HFFc6 (cell line): ENCODE measurements at places on chromosomes 1 and 21.

GRCh38 chr1:31621847-31622730 is 4.6 kb downstream of the HCRTR1 start:
- no peak for DNase-seq

DNA sequence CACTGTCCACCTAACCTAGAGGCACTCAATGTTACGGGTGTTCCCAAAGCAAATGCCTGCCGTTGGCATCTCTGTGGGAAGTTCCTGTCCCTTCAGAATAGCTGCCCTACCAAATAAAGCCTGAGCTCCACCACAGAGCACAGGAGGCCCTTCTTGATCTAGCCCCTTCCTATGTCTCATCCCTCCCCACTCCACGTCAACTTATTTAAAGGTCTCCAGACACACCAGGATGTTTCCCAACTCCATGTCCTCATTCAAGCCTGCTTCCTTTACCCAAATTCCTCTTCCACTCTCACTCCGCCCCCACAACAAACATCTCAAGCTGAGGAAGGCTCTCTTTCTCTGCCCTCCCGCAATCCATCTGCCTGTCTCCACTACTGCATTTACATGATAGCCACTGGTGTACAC is 87.7 kb downstream of the TGFBR3 start:
- DNase-seq = no peak

- no peak for DNase-seq
These were observed 26.6 kb downstream of the TTC39A start for GRCh38 chr1:51303751-51304251.

DNA sequence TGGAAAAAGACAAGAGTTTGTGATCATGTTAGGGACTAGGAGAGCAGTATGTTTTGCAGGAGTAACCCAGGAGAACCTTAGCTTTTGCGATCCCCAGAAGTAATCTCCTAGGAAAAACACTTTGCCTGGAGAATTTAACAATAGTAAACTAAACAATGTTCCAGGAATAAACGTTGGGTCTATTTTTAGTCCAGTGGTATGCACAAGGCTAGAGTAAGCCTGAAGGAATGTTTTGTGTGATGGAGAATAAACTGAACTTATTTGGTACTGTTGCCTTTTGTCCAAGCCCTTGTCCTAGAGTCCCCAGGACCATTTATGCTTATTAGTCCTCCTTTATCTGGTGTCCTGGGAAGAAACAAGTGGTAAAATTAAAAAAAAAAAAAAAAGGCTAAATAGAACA is 28.7 kb upstream of the RGS5 start:
- DNase-seq = peak; percentile 64

DNA sequence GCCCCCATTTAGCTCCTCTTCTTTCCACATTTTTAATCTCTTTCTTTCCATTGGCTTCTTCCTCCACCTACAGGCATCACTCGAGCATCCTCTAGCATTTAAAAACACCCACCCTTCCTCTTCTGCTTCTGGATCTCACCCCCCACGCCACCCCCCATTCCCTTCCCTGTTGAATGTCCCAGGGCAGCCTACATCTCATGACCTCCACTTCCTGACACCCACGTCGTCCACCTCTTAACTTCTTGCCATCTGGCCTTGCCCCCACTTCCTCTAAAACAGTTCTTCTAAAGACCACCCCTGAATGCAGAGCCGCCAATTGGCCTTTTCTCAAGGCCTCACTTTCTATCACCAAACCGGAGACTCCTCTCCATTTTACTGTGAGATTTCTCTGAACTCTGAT is 6.1 kb upstream of the ETNK2 start:
- DNase-seq = no peak

DNA sequence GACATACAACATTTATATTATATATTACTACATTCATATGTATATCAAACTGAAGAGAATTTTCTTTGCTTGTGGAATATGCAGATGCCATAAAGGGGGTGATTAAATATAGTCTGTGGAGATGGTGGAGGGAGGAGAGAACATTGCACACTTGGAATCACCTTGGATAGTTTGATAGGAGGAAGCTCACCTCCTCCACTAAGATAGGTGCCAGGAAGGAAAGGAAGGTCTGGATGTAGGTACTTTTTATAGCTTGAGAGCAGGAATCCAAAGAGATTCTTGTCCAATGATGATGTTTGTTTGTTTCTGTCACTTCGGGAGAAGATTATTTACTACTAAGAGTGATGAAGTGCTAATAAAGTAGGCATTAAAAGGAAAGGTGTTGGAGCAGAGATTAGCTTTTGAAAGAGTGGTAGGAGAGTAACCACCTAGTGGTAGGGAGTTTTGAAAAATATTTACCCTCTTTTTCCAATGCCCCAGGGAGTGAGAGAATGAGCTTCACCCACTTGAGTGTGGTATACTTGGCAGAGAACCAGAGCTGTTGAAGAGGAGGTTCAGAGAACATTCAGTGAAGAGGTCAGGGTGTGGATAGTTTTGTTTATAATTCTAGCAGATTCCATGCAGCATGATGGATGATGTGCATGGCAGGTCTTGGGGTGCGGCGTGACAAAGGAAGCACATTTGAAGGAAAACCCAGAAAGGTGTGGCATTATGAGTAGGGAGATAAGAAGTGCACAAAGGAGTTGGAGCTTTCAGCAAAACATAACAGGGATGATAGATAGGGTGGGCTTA is 145.0 kb downstream of the PATJ start:
- DNase-seq = no peak

- no peak for DNase-seq
These were observed 17.5 kb downstream of the SMIM12 start for GRCh38 chr1:34842073-34842472.

DNA sequence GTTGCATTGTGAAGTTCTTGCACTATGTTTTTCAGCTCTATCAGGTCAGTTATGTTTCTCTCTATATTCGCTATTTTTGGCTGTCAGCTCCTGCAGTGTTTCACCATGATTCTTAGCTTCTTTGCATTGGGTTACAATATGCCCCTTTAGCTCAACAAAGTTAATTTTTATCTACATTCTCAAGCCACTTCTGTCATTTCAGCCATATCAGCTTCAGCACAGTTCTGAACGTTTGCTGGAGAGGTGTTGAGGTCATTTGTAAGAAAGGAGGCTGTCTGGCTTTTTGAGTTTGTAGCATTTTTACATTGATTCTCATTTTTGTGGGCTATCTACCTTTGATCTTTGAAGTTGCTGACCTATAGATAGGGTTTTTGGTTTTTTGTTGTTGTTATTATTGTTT is 573.2 kb upstream of the RGS18 start:
- no peak for DNase-seq

DNA sequence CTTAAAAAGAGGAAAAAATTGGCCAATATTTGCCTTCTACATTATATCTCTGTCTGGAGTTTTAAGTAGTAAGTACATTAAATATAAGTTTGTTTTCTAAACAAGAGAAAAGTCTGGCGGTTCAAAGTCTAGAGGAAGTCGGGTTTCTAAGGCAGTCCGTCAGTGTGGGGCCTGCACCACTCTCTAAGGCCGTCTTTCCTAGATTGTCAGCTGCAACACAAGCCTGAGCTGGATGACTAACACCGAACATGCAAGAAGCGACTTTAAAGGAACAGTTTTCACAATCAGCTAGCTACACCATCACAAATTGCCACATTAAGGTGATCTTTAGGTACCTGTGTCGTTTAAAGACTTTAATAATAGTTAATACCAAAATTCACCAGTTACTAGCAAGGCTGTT is 19.6 kb downstream of the CCSAP start:
- DNase-seq = no peak

DNA sequence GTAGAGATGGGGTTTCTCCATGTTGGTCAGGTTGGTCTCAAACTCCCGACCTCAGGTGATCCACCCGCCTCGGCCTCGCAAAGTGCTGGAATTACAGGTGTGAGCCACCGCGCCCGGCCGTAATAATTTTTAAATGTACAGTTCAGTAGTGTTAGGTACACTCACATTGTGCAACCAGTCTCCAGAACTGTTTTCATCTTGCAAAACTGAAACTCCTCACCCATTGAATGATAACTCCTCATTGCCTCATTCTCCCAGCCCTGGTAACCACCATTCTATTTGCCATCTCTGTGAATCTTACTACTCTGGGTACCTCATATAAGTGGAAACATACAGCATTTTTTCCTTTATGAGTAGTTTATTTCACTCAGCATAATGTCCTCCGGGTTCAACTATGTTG is 3.4 kb downstream of the NLRP3 start:
- DNase-seq = no peak

GRCh38 chr1:10888291-10888690 is 91.8 kb upstream of the CASZ1 start:
- DNase-seq = no peak

GRCh38 chr1:8136766-8137165 is 110.7 kb upstream of the ERRFI1 start:
- no peak for DNase-seq

DNA sequence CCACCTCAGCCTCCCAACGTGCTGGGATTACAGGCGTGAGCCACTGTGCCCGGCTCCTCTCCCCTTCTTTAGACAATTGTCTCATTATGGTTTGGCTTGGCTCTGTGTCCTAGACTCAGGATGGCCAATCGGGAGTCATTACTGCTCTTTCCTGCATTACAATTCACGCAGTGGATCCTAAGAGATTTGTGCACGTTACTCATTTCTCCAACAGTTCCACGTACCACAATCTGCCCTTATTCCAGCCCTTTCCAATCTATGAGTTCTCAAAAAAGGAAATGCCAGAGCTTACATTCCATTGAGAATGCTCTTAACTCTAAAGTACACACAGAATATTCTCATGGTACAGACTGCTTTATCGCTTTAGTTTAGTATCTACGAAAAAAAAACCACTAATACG is 357.0 kb downstream of the GPATCH2 start:
- DNase-seq = no peak

- no peak for DNase-seq
These were observed 26.3 kb downstream of the UAP1 start for GRCh38 chr1:162587761-162588260.

GRCh38 chr1:3349161-3349967 is 105.1 kb upstream of the ARHGEF16 start:
- no peak for DNase-seq

GRCh38 chr1:204098683-204099082 is 25.8 kb downstream of the SOX13 start:
- DNase-seq = no peak

- DNase-seq = no peak
These were observed 623 bp downstream of the RPL22 start for GRCh38 chr1:6198646-6199297.

- DNase-seq = peak; percentile 75
These were observed 26.4 kb upstream of the SELENON start for GRCh38 chr1:25773441-25774125.

- DNase-seq = no peak
These were observed 17.8 kb upstream of the TTC4 start for GRCh38 chr1:54697896-54698295.

DNA sequence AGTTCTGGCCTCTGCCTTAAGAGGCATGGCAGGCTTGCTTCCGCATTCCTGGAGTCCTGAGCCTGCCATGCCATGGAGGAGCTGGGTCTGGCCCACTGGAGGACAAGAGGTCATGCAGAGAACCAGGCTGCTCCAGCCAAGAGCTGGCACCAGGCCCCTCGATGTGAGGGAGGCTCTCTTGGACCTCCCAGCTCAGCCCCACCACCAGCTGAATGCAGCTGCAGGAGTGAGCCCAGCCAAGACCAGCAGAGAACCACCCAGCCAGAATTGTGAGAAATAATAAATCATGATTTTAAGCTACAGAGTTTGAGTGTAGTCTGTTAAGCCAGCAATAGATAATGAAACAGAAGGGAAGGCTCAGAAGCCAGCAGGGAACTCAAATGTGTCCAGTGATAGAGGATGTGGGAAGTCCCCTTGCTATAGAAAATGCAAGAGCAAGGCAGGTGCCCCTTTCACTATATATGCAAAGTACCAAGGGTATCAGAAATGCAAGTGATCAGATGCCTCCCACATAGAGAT is 118.4 kb downstream of the HIVEP3 start:
- no peak for DNase-seq

- no peak for DNase-seq
These were observed 486 bp upstream of the DSTYK start for GRCh38 chr1:205211839-205212536.

DNA sequence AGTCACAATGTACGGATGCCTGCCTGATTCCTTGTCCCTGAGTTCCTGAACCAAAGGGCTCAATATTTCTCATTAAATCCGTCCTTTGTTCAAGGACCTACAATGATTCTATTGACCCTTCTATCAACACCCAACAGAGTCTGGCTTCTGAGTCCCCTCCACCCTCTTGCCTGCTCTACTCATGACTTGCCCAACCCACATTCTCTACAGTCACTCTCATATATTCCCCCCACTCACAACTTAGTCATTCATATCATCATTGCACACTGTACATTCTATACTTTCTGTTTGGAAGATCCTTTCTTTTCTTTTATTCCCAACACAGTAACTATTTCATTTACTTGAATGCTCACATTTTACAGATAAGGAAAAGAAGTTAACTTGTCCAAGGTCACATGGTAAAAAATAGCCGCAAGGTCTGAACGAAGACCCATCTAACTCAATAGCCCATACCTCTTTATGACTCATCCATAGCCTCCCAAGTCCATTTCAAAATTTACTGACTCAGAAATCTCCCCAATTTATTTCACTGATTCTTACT is 3.6 kb downstream of the OTUD7B start:
- DNase-seq = peak; percentile 12

- no peak for DNase-seq
These were observed 550.7 kb downstream of the PTPRU start for GRCh38 chr1:29786791-29787732.

DNA sequence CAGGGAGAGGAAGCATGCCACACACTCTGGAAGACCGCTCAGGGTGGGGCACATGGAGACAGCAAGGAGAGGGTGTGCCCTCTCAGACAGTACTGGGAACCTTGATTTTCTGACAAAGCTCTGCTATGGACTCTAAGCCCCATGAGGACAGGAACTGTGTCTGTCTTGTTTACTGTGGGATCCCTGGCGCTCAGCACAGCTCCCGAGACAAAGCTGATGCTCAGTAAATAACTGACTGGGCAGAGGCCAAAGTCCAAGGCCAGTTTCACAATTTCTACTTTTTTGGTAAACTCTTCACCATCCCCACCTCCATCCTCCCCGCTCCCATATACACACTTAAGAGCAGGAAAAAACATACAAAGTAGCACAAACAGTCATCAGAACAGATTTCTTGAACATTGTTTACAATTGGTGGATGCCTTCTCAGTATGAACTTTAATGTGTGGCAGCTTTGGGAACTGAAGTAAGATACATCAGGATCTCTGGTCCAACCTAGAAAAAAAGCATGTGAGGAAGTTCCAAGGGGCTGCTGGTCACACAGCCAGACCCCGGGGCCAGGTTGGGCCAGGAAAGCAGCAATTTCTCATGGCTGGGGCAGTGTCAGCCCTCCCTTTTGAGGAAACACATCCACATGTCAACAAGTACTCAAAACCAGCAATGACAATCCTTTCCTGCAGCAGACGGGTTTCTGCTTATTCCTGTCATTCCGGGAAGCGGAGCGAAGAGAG is 5.6 kb upstream of the AHCYL1 start:
- no peak for DNase-seq

GRCh38 chr1:163410073-163410999 is 88.6 kb downstream of the NUF2 start:
- peak; percentile 47 for DNase-seq
